ENCODE measurements at places on chromosomes 7 and 10.

DNA sequence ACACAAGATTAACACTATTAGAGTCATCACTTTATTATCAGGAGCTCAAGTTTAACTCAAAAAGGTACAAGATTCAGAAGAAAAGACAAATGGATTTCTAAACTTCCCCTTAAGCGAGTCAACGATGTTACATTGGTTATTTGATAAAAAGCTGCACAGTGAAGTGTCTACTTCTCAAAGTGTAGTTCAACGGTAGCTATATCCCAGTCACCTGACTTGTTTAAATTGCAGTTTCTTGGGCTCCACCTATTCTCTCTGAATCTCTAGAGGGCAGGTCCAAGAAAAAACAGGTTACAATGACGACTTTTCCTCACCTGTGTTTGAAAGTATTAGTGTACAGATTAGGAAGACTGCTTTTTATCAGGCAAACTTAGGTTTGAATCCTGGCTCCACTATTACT lies 16.6 kb downstream of the MINDY3 start:
- DNase-seq, result no peak

- DNase-seq, result no peak
Observed at GRCh38 chr7:28903730-28904577, 54.2 kb downstream of the TRIL start.

DNA sequence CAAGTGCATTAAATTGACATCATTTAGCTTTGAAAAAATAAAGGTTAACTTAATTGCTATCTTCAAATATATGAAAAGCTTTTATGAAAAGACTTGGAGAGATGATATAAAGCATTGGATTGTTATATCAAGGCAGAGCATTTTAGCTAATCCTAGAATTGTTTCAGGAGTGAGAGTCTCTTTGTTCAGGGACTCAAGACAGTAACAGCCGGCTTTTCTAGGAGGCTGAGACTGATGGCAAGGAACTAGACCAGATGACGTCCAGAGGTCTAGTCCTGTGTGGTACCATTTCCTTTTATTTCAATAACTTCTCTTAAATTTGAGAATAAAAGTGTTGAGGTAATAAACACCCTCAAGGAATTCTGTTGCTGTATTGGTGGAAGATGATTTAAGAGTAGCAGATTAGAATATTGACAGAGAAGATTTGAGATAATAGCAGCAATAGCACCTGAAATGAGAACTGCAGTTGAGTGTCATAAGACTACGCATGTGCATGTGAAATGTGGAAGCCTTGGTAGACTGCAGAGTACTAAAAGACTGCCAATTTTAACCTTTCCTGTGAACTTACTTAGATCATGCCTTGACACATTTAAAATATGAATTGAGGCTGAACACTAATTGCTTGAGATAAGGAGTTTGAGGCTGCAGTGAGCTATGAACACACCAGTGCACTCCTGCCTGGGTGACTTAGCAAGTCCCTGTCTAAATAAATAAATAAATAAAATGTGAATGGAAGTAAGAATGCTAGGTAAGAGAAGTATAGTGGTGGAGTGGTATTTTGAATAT lies 79.6 kb downstream of the ZNRF2 start:
- DNase-seq, result no peak

DNA sequence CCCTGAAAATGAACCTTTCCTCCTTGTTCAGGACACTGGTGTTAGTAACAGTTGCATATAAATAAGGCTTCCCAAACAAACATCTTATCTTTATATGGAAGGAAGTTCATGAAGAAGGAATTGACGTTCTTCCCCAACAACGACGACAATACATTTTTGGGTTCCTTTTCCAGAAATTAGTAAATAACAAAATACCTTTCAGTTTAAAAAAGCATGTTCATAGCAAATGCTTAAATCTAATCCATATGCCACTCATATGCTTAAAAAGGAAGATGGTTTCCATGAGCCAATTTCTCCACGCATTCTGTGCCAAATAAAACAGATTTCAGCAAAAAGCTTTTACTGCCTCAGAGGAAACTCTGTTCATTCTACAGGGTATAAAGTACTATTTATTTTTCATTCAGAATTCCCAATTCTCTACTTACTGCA lies 182.6 kb downstream of the COBL start:
- DNase-seq, result no peak

- no peak for DNase-seq
Observed at GRCh38 chr7:42642699-42643098, 269.2 kb downstream of the C7orf25 start.

DNA sequence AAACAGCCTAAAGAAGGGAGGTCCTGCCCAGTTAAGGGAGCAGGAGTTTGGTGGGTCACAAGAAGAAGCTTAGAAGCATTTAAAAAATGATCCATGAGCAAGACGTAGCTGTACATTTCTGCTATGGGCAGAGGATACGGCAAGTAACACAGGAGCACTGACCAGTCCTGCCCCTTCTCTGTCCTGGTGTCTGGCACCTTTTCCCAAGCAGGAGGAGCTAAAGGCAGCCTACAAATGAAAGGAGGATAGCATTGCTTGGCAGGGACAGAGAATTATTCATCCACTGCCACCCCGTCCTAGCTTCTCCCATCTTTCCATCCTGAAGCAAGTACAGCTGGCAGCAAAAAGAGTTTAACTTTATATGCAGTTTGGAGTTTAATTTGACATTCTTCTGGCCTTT lies 1077.6 kb downstream of the TYW1 start:
- DNase-seq, result no peak

DNA sequence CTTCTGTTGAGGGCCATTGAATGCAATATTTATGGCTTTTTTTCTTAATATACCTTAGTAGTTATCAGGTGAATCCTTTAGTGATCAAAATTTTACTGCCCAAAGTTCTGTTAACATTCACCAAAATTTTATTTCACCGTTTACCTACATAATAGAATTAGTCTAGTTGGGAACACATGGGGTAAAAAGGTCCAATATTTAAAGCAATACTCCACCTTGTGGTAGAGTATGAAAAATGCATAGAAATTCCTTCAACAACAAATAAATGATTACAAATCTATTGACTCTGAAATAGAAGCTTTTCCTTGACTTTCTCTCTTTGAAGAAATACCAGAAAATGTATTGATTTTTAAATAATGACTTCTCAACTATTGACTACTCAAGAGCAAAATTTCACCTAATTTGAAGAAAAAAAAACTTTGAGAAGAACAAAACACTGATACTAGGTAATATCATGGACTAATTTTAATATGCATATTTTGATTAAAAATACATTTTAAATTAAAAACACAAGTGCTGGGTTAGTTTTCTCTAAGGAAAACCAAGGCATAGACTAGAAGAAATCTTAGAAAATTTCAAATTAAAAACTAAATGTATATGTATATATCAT lies 43.3 kb downstream of the POLR1F start:
- no peak for DNase-seq

DNA sequence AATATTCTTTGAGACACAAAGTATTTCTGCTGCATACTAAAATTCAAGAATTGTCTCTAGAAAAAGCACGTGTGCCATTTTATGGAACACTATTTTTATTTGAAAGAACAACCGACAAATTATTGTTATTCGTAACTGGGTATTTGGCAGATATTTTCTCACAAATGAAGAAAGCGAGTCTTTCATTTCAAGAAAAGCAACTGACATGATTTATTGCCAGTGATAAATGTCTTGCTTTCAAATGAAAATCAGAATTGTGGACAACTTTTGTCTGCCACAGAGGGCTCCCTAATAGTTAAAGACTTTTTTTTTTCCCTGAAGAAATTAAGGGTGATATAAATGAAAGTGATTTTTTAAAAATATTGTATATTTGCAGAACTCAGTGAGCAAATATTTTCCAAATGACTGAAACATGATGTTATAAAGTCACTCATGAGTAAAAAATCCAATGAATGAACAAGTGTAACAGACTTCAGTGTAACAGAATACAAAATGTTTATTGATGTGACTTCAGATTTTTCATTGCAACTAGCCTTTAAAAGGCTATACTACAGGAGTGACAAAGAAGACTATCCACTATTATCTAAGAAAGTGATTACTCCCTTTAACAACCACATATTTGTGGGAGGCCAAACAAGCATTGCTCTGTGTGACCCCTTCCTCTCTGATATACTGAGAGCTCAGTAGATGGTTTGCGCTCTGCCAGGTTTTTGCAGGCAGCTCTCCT lies 49.0 kb upstream of the SEMA3E start:
- no peak for DNase-seq

DNA sequence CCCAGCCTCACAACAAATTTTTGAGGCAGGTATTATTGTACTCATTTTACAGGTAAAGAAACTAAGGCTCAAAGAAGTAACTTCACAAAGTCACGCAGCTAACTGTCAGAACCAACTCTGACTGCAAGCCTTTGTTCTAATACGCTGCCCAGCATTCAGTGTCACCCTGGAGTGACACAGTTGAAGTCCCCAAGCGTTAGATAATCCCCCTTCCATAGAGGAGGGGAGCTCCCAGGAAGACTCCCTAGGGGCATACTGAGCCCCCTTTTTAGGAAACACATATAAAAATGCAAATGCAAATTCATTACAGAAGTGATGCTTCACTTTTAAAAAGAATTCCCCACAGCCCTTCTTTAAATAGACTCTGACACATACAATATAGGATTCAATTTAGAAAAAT lies 101.0 kb upstream of the MACROH2A2 start:
- no peak for DNase-seq

DNA sequence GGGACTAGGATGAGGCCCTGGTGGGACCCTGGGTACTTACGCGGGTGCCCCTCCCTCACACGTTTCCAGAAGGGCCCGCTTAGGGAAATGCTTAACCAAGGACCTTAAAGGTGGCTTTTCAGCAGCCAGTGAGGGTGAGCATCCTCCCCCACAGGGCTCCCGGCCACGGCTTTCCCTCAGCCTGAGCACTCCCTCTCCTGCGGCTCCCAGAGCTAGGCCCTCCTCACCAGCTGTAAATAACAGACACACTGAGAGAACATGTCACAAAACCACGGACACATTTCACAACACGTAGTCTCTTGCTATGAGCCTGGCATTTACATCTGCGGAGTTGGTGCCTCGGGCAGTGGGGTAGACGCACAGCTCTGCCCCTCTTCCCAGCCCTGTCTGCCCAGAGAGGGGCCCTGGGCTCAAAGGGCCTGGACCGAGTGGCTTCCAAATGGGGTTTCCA lies 25.2 kb downstream of the GRID1 start:
- DNase-seq, result no peak

DNA sequence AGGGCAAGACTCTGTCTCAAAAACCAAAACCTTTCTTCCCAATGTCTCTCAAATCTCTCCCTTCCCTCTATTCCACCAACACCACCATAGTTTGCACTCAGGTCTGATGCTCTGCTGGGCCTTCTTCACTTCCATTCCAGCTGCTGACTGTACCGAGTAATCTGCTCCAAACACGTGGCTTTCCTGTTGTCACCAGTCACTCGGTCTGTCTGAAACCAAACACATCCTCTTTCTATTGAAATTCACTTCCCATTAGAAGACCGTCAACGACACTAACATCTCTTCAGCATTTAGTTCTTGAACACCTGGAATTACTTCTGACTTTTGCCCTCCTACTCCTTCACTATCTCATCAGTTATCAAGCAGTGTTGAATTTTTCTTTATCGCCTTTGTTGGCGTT lies 4.7 kb upstream of the NRF1 start:
- DNase-seq, result no peak

DNA sequence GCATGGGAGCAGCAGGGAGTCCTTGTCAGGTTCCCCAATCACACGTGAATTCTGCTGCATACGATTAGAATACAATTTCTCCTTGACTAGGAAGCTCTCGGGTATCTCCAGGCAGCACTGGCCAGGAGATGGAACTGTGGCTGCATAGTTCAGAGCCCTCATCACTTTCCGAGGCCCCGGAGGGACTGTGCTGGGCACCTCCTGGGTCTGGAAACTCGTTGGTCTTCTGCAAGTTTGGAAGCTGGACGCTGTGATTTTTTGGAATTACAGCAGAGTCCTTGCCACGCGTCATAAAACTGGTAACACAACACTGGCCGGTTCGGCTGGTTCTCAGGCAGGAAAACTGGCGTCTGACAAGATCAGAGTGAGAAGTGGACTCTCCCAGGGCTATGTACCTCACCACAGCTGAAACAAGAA lies 216.1 kb downstream of the CCDC3 start:
- DNase-seq, result no peak

- no peak for DNase-seq
Observed at GRCh38 chr7:30434140-30434799, 44.3 kb downstream of the NOD1 start.

GRCh38 chr7:132956556-132956955 lies 125.3 kb downstream of the CHCHD3 start:
- DNase-seq, result no peak

- no peak for DNase-seq
Observed at GRCh38 chr7:99828811-99829210, 998 bp downstream of the CYP3A43 start.

DNA sequence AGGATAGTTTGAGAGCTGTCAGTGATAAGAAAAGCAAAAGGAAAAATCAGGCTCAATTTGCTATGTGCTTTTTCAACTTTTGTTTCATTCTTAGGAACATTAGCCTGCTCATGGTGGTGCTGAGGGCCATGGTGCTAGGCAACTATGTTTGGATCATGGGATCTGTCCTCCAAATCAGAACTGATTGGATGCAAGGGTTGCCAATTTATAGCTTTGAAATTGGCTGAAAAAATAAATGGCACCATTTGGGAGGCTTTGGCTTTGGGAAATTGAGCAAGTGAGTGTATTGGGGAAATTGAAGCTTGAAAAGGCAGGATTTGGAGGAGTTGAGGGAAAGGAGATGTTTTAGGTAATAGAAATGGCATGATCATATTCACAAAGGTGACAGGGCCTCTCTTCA lies 103.8 kb downstream of the CYP26A1 start:
- no peak for DNase-seq

GRCh38 chr10:14380746-14381145 lies 50.0 kb upstream of the FRMD4A start:
- no peak for DNase-seq

DNA sequence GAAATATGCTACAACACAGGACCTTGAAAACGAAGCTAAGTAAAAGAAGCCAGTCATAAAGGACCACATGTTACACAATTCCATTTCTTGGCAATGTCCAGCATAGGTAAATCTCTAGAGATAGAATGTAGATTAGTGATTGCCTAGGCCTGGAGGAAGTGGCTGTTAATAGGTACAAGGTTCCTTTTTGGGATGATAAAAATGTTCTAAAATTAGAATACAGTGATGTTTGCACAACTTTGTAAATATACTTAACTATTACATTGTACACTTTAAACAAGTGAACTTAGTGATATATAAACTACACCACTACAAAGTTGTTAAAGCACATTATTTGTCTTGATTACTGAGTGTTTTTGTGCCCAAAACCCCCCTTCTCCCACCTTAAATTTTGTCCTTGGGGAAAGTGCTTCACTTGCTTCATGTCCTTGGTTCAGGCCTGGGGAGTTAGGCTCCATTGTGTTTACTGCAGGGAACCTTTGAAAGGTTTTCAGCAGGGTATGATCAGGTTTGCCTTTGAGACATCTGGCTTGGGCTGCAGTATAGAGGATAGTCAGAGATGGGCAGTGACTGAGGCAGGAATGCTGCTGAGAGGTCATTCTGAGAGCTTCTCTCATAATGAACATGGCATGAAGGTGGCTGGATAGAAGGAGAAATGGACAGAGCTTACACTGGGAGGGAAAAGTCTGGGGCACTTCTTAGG lies 1052.6 kb downstream of the REEP3 start:
- DNase-seq, result no peak

Data from stimulated activated CD4-positive, alpha-beta T cell treated with anti-CD3 and anti-CD28 coated beads, Interleukin-2, amount 100 ng/mL, for 4 hours (primary cell).